ENCODE measurements at places on chromosomes 3 and 15. TPM values are rescaled to one million over a fixed set of nuclear protein-coding genes. Genes with fewer than 3 reads are reported as not detected.

DNA sequence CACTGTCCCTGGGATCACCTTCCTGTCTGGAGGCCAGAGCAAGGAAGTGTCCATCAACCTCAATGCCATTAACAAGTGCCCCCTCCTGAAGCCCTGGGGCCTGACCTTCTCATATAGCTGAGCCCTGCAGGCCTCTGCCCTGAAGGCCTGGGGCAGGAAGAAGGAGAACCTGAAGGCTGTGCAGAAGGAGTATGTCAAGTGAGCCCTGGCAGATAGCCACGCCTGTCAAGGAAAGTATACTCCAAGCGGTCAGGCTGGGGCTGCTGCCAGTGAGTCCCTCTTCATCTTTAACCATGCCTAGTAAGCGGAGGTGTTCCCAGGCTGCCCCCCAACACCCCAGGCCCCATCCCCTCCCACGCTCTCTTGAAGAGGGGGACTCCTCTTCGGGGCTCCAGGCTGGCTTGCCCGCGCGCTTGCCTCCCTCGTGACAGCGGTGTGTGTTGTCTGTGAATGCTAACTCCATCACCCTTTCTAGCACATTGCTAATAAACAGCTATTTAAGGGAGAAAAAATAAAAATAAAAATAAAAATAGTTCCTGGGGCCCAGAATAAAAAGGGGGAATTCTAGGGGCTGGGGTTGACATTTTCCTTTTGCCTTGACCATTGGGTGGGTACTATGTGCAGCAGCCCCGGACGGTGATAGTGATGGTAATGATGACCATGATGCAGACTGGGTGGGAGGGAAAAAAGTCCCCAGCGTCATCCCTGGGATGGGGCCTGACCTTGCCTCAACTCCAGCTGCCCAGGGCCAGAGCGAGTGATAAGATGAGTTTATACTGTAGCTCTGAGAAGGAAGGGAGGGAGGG, 3.3 kb upstream of the ALAS1 start:
- DNase-seq: peak; percentile 96

DNA sequence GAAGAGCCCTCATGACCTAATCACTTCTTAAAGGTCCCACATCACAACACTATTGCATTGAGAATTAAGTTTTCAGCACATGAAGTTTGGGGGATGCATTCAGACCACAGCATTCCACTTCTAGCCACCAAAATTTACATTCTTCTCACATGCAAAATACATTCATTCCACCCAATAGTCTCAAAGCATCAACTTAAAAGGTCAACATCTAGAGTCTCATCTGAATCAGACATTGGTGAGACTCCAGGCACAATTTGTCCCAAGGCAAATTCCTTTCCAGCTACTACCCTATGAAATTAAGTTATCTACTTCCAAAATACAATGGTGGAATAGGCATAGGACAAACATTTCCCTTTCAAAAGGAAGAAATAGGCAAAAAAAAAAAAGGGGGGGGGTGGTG, 64.9 kb downstream of the PLSCR2 start:
- DNase-seq: no peak

DNA sequence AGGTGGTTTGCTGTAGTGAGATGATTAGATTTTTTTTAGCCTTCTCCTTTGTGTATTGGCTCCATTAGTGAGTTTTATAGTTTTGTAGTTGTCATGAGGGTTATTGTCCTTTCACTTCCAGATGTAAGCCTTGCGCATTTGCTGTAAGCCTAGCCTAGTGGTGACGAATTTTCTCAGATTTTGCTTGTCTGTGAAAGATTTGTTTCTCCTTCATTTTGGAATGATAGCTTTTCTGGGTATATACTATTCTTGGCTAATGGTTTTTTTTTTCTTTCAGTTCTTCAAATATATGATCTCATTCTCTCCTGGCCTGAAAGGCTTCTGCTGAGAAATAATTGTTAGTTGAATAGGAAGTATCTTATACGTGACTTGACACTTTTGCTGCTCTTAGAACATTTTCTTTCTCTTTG, 166.5 kb upstream of the THRB start:
- no peak for DNase-seq

GRCh38 chr15:95325763-95326404, 1004.6 kb upstream of the NR2F2 start:
- no peak for DNase-seq

- DNase-seq: no peak
Observed at GRCh38 chr15:101296418-101297405, 1.7 kb upstream of the SNRPA1 start.

GRCh38 chr3:53490459-53490968, 3.9 kb upstream of the CACNA1D start:
- no peak for DNase-seq

DNA sequence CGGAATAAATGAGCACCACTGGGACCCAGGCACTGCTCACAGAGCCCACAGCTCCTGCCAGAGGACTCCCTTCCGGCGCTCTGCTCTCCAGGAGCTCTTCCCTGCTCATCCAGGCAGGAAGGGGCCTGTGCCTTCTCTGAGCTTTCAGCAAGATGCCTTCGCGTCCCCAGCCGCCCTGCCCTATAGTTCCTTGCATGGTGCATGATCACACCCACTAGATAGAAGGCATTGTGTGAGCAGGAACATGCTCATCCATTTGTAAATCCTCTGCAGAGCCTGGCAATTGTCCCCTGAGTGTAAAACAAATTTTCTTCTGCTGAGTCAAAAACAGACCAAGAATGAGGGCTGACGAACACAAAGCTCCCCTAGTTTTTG, 181.6 kb downstream of the MEGF11 start:
- no peak for DNase-seq

- no peak for DNase-seq
Observed at GRCh38 chr15:92600856-92601255, 54.7 kb downstream of the FAM174B start.

DNA sequence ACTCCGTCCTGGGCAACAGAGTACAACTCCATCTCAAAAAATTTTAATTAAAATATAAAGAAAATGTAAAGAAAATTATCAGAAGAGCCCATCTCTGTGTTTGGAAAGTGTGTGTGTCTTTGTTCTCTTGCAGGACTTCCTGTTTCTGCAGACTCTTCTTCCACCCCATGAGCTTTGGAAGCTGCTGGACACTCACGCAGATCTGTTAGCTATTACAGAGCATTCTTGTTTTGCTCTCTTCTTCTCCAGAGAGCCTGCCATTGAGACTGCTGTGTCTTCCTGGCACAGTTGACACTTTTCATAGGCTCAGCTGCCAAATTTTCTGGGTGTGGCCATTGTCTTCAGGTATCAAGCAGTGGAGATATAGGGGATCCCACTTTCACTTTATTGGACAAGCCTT, 6.0 kb upstream of the CCR8 start:
- DNase-seq: no peak

DNA sequence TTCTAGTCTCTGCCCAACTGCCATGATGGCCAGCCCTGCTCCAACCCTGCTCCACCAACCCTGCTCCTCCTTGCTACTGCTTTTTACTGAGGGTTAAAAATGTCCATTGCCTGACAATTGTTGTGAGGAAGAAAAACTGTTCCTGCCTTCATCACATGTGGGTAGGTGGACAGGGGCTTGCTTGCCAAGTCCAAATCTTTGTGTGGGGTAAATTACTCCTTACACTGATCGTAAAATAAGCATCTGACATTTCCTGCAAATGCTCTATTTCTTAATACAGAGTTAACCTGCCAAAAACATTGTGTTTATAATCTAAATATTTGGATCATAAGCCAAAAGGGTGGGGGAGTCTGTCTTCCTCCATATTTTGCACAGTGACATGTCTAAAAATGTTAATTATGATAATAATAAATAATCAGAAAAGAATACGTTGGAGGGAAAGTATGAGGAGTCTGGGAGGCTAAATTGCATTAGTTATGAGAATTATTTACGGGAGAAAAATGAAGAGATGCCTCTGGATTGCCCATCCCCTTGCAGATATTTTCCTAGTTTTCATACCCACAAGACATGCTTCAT, 242.5 kb upstream of the TBL1XR1 start:
- peak; percentile 59 for DNase-seq

- peak; percentile 47 for DNase-seq
Observed at GRCh38 chr3:79253704-79254103, 514.1 kb downstream of the ROBO1 start.

DNA sequence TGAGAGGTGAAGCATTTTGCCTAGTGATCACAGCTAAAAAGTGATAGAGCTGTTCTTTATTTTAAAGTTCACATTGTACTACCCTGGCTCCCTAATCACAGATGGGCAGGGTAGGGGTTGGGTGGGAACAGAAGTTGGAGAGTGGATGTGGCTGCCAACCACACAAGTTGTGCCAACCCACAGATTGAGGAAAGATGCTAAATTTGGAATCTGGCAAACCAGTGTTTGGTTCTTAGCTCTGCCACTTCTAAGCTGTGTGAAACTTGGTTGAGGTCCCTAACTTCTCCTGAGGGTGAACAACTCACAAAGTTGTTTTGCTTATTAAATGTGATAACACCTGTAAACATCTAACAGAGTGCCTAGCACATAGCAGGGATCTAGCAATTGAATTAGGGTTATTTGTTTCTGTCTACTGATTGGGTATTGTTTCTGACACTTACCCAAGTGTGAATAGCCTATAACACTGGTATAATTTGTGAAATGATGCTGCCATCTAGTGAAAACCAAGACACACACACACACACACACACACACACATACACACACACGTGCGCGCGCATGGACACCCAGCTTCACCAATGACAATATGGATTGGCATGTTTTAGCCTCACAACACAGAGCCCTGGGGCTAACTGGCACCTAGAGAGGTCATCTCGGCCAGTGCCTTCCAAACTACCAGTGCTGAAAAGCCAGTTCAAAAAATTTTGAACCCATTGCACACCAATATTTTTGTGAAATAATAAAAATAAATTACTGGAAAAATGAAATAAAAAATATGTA, 25.3 kb downstream of the ADGRG7 start:
- DNase-seq: no peak

DNA sequence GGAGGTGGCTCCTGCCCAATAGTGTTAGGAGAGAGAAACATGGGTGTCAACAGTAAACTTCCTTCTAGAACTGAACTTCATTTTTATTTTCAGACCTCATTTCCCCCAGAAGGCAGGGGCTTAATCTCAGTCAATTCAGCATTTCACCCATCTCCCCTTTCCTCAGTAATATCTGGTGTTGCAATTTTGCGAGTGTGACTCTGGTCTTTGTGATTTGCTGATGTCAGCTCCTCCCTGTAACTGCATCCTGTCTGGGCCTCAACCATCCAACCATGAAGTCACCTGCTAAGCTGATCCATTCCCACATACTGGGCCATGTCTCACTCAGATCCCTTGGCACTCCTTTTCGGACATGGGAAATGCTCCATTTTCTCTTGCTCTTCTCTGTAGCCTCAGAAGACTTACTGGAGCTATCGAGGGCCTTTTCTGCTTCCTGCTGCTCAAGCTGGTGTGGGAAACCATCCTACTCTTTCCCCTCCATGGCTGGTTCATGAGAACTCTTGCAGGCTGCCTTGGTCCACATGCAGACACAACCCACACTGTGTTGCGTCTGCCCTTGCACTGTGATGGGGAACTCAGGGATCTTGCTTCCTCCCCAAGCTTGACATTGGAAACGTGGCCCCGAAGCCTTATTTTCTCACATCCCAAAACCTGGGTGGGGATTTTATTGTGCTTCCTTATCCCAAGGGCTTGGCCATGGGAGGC, 24.6 kb downstream of the CCR4 start:
- DNase-seq: no peak

DNA sequence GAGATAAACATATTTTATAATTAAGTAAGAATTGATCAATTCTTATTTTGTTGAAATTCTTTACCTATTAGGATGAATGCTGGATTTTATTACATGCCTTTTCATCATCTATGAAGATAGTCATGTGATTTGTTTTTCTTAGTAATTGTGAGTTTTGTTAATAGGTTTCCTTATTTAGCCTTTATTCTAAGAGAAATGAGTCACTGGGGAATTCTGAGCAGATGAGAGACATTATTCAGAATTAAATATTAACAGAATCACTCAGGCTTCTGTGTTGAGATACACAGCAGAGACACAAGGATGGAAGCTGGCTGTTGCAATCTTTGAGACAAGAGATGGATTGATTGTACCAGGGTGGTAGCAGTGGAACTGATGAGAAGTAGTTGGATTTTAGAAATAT, 7.4 kb upstream of the ANO10 start:
- no peak for DNase-seq

DNA sequence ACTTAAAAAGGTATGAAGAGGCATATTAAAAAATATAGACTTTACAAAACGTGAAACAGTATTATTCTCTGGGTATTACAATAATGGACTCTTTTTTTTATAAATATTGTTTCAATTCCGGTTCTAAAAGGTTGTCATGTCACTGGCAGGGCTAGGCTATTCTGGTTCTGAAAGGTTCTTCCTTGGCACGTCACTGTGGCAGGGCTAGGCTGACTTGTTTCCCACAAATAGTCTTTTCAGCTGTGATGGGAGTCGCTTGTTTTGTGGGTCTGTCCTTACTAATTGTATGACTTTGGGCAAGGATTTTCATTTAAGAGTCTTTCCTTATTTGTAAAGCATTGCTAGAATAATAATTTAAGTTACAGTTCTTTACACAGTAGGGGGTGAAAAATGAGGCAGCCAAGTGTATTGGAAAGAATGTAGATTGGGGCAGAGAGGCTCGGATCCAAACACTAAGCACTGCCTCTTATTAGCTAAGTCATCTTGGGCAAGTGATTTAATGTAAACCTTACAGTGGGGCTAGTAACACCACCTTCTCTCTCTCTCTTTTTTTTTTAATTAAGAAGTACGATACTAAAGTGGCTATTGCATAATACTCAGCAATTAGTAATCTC, 12.4 kb upstream of the MELTF start:
- no peak for DNase-seq

- no peak for DNase-seq
Observed at GRCh38 chr15:59330649-59331048, 42.0 kb downstream of the MYO1E start.

The ENTPD3 gene
- 3.8 TPM for total RNA-seq

The MASP1 gene
- 8.3 TPM for total RNA-seq

The LRRIQ4 gene
- total RNA-seq: not detected

The CFAP100 gene
- total RNA-seq: 10.4 TPM

The LAMB2 gene
- 291 TPM for total RNA-seq

The DBR1 gene
- 20.8 TPM for total RNA-seq

The LTF gene
- 188 TPM for total RNA-seq

The CCDC13 gene
- 7.6 TPM for total RNA-seq

The NUSAP1 gene
- 6.5 TPM for total RNA-seq

The SLC28A2 gene
- total RNA-seq: 0.28 TPM

Data from lung (tissue), 17 donors.